ENCODE measurements at places on chromosomes 16 and 17.

GRCh38 chr17:77601054-77601979, 357.2 kb upstream of the TNRC6C start:
- DNase-seq: no peak

GRCh38 chr17:81200695-81201580, 21.8 kb downstream of the CEP131 start:
- DNase-seq: peak; percentile 31

DNA sequence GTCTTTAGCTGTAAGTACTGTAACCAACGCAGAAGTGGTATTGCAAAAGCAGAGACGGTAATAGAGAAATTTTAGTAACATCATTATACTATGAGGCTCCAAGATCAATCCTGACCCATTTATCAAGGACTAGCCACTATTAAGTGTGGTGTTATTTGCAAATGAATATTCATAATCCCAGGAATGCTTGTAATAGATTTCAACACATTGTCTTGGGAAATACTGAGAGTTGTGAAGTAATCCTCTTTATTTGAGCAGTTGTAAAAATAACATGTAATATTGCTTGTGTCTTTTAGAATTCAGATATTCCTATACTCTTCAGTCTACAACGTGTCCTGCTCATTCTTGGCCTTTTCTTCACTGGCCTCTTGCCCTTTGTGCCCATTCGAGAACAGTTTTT, 46.4 kb downstream of the GDPD1 start:
- DNase-seq: no peak

- no peak for DNase-seq
Measured at GRCh38 chr16:28823291-28823872, 583 bp downstream of the ATXN2L start.

DNA sequence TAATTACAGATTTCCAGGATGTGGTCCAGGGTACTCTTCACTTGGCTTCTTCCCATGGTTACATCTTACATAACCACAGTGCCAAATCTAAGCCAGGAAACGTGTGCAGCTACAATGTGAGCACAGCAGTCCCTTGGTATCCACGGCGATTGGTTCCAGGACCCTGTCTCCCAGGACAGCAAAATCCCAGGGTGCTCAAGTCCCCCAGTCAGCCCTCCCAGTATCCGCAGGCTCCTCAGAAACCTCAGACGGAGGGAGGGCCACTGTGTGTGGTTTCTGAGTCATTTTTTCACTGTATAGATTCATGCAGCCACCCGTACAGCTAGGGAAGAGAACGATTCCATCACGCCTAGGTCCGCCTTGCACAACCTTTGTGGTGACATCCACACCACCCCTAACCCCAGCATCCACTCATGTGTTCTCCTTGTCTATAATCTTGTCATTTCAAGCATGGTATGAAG, 11.1 kb upstream of the ATP2C2 start:
- DNase-seq: no peak

GRCh38 chr16:30658731-30659506, 688 bp downstream of the FBRS start:
- DNase-seq: peak; percentile 89

DNA sequence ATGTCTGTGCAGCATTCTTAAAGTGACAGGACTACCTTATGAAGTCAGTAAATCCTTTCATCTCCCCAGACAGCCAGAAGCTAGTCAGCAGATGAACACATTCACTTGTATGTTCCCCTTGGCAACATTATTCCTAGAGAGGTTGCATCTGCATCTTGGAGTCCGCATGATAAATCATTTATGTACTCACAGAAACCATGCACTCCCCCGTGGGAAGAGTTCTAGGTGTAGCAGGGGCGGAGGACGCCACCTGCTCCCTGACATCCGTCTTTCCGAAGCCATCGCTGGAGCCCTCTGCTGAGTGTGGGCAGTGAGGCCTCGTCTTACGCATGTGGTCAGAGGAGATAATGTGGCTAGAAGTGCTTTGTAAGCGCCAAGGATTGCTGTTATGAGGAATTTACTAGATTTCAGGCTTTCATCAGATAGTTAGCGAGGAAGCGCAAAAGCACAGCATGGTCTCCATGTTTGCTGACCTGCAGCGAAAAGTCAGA, 144.5 kb downstream of the RPTOR start:
- DNase-seq: no peak

DNA sequence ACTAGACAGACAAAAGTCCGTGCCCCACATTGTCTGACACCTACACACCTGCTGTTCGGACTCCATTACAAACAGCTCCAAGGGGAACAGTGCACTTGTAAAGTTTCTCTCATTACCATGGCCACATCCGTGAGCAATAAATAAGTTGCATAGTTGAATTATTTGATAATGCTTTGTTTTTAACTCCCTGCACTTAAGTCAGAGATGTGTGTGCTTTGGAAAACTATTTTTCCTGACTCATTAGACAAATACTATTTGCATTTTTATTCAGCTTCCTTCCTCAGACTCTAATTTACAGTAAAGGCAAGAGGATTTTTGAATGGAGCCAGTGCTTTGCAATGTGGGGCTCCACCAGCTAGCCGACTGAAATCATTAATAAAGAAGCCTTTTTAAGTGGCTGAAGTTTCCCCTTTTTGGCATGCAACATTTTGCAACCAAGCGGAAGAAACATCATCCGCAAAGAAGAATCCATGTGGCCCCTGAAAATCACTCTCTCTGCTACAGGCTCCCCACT, 6.5 kb upstream of the CCL2 start:
- DNase-seq: no peak

GRCh38 chr17:76957678-76958464, 89.7 kb downstream of the MGAT5B start:
- no peak for DNase-seq

DNA sequence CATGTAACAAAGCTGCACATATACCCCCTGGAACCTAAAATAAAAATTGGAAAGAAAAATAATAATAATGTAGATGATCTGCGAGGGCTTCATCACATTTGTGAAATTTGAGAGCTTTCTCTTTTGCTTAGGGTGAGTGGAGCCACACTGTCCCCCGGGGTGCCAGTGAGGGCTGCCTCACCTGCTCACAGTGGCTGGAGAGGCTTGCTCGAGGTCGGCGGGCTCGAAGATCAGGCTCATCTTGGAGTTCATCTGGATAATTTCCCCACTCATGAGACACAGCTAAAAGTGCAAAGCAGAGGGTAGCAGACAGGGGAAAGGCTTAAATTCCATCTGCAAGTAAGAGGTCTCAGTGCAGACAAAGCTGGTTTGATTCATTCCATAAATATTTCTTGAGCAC, 123.8 kb downstream of the DNAH3 start:
- DNase-seq: no peak

DNA sequence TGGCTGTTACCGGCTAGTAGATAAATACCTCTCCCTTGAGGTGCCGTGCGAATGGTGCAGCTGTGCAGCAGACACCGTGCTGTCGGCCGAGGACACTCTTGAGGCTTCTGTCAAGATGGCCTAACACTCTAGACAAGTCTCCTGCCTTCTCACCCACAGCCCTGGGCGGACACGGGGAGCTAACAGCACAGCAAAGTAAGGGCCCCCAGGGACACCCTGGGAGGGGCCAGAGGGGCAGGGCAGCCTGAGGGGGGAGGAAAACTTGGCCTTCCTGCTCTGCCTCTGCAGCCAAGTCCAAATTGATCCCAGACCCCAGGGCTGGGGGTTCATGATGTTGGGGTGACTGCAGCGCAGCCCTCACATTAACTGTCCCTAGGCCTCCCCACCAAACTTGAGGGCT, 210.2 kb downstream of the RPTOR start:
- DNase-seq: no peak

GRCh38 chr16:65278874-65279273, 157.0 kb upstream of the CDH11 start:
- no peak for DNase-seq

GRCh38 chr16:5073279-5073629, 1.6 kb downstream of the ALG1 start:
- no peak for DNase-seq

DNA sequence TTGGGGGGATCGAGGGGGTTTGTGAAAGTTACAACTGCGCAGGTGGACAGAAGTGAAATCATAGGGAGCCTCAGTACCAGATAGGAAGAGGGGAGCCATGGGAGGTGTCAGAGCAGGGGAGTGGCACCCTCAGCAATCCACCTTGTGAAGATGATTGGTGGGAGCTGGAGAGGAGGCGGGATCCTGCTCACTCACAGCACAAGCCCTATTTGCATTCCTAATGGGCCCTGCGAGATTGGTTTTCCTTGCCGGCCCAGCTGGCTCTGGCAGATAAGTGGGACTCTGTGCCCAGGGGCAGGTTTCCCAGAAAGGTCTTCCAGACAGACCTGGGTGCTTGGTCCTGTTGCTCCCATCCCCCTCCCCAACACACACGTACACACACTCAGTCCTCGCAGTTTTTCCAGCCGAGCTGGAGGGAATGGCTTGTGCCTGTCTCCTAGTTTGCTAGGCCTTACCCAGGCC, 9.4 kb downstream of the WNT3 start:
- no peak for DNase-seq

- no peak for DNase-seq
Measured at GRCh38 chr16:73190256-73190655, 142.3 kb upstream of the ZFHX3 start.

DNA sequence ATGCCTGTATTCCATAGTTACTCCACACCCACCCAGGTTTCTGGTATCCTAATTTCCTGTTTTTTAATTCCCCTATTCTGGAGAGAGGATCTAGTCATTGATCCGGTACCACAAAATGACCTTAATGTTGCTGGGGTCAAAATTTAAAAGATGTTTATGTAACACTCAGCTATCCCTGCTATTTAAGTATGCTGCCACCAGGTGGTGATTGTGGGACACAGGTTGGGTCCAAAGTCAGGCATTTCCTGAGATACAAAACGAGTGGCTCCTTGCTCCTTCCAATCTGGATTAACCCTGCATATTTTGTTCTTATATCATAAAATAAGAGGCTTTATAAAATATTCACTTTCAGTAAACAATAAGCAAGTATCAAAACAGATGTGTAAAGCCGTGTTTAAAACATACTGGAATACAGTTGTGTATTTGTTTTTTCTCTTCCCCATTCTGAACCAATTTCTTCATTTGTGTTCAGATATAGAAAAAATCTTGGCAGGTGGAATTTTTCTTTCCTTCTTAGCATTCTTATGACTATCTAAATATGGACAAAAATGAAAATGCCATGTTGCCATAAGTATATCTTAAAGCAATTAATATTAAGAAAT, 16.3 kb downstream of the HS3ST4 start:
- DNase-seq: peak; percentile 56

- DNase-seq: no peak
Measured at GRCh38 chr16:24667244-24667764, 62.1 kb upstream of the TNRC6A start.

- DNase-seq: no peak
Measured at GRCh38 chr17:69711541-69711940, 297.0 kb downstream of the MAP2K6 start.

DNA sequence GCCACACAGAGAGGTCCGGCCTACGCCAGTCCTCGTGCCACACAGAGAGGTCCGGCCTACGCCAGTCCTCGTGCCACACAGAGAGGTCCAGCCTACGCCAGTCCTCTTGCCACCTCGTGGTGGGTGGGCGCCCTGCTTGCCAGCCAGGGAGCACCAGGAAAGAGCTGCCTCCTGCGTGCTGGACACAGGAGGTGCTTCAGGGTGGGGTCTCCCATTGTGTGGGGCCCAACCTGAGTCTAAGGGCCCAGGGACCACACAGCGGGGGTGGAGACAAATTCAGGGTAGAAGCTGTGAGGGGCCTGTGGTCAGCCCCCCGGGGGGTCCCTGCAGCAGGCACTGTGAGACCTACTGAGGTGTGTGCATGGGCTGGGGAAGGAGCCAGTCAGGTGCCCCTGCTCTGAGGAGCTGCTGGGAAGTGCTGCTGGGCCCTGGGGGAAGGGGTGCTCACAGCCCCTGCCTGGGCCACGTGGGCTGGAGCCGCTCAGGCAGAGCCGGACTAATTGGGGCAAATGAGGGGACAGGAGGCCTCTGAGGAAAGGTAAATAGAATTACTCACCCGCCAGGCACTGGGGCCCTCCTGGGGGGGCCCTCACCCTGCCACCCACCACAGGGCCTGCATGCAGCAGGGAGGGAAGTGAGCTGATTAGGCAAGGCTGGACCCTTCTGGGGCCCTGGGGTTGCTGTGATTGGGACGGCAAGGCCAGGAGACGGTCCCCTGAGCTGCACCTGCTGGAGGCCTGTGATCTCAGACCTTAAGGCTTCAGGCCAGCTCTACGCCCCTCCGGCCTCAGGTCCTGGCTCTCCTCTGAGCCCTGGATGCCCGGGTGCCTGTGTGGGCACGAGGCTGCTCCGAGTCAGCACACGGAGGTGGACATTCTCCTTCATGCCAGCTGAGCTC, 11.0 kb downstream of the GCGR start:
- no peak for DNase-seq

DNA sequence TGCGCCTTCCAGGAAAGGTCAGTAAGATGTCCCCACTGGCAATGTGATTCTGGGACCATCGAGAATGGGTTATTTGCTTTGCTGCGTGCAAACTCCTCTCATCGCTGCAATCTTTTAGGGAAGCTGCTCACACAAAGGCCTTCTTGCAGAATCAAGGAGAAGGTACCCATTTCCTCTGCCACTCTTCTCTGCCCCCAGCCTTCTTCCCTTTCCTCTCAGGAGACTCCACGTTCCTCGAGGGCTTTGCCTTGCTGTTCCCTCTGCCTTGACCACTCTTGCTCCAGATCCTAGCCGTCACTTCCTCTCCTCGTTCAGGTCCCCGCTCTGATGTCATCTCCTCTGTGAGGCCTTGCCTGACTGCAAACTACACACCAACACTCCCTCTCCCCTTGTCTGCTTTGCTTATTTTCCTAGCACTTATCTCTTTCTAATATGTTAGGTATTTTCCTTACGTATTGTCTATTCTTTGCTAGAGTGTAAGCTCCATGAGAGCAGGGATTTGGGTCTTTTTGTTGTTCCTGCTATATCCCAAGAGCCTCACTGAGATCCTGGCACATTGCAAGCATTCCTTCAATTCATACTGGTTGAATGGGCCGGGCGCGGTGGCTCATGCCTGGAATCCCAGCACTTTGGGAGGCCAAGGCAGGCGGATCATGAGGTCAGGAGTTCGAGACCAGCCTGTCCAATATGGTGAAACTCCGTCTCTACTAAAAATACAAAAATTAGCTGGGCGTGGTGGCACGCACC, 5.3 kb upstream of the CRK start:
- no peak for DNase-seq

DNA sequence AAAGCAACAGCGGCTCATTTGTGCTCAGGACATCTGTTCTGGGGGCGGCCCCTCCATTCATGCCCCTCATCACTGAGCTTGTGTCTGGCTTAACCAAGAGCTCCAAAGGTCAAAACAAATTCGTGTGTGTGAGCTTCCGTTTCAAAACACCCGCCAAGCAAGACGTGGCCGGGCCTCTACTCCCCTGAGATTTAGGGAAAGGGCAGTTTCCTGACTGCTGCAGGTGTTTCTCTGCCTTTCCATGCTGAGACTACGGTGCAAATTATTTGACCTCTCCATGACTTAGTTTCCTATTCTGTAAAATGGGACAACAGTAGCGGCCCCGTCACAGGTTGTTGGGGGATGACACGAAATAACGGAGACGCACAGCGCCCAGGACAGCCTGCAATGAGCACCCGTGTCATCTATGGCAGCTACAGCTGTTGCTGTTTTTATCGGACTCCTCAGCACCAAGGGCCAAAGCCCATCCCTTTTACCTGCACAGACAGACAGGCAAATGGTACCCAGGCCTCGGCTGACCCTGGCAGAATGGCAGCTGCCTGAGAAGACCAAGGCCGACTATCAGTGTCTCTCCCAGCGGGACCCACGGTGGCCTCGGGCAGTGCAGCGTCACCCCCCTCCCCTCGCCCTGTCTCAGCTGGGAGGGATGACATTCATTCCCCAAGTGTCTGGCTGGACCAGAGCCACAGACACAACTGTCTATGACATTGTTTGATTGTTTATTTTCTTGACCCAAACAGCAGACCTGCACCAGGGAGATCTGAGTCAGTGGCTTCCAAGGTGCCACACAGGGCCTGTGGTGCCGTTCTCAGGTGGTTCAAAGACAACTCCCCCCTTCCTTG, 50.7 kb upstream of the DOC2B start:
- DNase-seq: no peak
